ENCODE measurements at places on chromosomes 3 and 15.

DNA sequence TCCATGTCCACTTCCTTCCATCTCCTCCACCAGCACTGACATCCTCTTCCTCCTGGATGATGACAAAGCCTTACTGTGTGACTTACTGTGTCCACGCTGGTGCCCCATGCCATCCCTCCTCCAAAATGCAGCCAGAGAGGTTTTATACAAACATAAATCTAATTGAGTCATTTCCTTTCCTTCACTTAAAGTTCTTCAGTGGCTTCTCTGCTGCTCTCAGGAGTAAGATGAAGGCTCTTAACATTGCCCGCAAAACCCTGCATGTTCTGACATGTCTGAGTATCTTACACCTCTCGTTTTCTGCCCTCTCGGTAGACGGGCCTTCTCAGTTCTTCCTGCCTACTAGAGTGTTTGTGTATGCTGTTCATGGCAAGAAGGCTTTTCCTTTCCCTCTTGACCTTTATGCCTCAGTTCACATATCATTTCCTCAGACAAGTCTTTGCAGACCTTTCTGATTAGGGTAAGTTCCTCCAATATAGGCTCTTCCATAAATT lies 175.5 kb downstream of the CFAP20DC start:
- peak; percentile 57 for DNase-seq

GRCh38 chr3:197949191-197949777 lies 706 bp upstream of the RPL35A start:
- DNase-seq = no peak

- DNase-seq = no peak
Observed at GRCh38 chr15:95106801-95107200, 875.4 kb downstream of the MCTP2 start.

DNA sequence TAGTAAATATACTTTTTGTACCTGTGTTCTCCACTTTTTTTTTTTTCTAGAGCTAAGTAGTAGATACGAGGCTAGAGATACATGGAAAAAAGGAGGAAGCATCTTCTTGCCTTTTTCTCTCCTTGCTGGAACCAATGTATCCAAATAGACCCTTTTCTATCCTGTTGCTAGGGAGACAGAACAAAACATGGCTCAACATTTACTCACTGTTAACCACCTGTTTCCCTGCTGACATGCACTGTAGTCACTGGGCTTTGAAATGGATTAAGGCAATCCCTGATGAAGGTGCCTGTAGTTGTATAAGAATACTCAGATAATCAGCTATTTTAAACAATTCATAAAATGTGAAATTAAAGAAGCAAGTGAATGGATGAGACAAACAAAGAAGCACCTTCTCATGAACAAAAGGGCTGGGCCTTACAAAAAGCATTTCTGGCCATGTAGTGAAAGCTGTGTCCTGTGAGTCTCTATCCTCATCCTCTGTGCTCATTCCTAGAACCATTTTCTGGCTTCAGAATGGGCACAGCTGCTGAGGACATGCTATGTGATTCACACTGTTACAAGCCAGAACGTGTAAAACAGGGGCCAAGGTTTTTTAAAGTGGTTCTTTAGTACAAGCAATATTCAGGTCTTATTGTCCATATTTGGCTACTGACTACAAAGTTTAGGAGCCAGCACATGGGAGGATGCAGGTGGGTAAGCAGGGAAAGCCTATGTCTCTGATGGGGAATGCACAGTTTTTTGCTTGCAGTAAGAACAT lies 100.4 kb upstream of the NDN start:
- DNase-seq = no peak

Data from NCI-H187 (cell line).